ENCODE measurements at places on chromosomes 4 and X.

DNA sequence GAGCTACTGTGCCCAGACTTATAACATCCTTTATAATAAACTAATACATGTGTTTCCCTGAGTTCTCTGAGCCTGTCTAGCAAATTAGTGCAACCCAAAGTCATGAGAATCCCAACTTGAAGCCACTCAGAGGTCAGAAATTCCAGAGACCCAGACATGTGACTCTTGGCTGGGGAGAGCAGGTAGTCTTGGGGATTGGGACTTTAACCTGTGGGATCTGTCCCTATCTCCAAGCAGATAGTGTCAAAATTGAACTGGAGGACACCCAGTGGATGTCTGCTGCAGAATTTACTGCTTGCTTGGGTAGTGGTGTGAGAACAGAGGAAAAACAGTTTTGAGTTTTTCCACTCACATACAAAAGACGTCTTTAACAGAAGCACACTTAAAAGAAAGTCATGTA is 26.4 kb downstream of the ELOVL6 start:
- no peak for DNase-seq

DNA sequence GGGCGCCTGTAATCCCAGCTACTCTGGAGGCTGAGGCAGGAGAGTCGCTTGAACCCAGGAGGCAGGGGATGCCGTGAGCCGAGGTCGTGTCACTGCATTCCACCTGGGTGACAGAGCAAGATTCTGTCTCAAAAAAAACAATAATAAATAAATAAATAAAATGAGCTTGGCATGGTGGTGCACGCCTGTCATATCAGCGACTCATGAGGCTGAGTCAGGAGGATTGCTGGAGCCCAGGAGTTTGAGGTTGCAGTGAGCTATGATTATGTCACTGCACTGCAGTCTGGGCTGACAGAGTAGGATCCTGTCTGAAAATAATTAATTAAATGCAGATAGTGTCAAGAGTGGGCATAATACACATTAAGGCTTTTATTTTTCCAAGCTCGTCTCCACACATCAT is 77.5 kb downstream of the DHRSX start:
- DNase-seq = no peak

- DNase-seq = no peak
Measured at GRCh38 chr4:5096261-5096660, 45.0 kb downstream of the STK32B start.

DNA sequence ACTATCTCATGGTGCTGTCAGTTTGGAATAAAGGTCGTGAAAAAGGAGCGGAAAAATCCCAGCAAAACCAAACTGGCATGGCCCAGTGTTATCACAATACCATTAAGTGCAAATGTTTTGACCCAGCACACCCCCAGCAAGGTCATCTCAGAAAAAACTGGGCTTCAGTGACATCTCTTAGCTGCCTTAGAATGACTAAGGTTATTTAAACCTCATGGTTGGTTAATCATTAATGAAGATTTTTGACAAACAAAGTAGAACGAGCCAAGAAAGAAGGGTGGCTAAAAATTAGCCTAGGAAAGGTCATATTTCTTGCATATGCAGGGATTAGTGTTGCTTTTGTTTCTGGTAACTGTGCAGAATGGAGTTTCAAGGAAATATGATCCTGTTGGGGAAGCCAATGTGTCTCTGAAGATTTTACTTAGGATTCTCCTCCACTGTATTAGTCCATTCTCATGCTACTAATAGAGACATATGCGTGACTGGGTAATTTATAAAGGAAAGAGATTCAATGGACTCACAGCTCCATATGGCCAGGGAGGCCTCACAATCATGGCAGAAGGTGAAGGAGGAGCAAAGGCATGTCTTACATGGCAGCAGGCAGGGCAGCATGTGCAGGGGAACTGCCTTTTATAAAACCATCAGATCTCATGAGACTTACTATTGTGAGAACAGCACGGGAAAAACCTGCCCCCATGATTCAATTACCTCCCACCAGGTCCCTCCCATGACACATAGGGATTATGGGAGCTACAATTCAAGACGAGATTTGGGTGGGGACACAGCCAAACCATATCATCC is 83.5 kb downstream of the CHRNA9 start:
- DNase-seq = peak; percentile 30

DNA sequence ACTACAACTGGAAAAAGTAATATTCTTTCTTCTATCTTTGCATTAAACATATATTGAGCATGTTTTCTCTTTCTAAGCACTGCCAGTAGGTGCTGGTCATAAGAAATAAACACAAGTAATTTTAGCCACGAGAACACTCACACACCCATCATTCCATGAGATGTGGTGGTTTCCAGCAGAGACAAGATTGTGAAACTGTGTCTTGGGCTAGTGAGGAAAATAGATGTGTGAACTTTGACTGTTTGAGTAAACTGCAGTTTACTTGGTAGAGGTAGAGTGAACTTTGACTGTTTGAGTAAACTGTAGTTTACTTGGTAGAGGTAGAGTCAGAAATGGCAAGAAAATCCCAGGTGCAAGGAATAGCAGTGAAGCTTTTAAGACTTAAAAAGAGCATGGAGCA is 300.9 kb upstream of the HS3ST1 start:
- DNase-seq = no peak

DNA sequence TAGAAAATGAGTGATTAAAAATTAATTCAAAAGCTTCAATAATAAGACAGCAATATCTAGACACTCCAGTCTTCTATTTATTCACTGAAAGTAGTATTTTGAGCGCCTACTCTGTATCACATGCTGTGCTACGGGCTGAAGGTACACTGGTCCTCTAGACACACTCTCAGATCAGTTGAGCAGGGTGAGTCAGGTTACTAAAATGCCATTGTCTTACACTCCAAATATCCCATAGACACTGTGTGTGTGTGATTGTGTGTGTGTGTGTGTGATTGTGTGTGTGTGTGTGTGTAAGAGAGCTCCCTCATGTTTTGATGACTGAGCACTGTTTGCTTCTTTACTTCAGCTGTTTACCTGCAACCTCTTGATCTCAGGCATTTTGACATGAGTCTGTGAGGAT is 342.8 kb upstream of the BOD1L1 start:
- no peak for DNase-seq

Measured in GM19239 (cell line).